ENCODE measurements at places on chromosomes 3 and 15. TPM values are rescaled to one million over a fixed set of nuclear protein-coding genes. Genes with fewer than 3 reads are reported as not detected.

DNA sequence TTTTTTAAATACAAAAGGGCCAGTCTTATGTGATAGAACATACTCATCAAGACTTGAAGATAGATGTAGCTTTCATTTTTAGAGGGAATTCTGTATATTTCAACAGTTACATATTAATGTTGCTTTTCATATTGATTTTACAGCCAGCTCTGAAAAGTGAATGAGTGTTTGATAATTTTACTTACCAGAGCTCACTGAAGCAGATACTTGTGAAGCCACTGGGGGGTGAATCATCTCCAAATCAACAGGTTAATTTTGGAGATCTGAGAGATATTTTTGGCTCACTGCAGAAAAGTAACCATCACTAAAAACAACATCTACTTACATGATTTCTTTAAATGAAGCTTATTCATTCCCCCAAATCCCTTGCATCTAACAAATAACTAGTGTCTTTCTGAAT, 24.7 kb downstream of the TNFAIP8L3 start:
- DNase-seq: no peak

The DZIP1L gene
- 37.5 TPM for total RNA-seq

The SLC51A gene
- total RNA-seq: 0.58 TPM

The SLC28A2 gene
- total RNA-seq: not detected

GRCh38 chr15:63246691-63247469, 30.5 kb upstream of the APH1B start:
- no peak for DNase-seq

DNA sequence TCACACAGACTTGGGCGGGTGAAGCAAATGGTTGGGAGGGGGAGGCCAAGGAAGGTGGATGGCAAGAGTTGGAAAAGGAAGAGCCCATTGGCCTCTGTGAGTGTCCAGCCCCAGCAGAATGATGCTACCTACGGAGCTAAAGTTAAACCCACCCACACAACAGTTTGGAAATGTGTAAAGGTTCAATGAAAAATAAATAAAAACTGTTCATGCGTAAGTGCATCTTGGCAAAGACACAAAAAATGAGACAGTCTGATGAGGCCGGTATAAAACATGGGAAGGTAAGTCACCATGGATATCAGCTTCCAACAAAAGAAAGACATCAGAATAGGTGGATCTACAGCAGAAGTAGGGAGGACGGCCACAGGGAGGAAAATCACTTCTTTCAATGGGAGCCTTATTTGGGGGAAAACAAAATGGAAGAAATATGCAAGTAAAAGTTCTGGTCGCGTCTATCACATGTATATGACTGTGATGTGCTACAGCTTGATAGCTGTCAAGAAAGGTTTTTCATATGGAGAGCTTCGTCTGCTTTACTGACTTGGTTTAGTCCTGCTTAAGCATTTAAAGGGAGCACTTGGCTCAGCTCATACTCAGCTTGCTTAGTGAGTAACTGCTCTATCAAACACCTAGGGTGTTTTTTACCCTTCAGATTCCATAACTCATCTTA, 82.8 kb downstream of the TIGIT start:
- DNase-seq: no peak

GRCh38 chr15:89198196-89198595, 23.2 kb downstream of the RLBP1 start:
- no peak for DNase-seq

DNA sequence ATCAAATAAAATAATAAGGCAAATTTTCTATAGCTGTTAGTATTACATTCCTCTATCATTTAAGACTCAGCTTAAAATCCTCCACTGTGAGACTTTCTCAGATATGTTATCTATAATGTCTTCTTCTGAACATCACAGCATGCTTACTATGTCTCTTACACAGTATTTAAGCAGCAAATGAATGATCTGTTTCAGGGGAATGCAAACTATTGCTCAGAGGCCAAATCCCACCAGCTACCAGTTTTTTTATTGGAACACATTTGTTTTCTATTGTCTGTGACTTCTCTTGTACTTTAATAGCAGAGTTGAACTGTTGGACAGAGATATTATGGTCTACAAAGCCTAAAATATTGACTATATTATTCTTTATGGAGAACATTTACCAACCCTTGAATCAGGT, 59.6 kb downstream of the C3orf38 start:
- DNase-seq: no peak

The PLSCR5 gene
- not detected for total RNA-seq

The PCOLCE2 gene
- 22.6 TPM for total RNA-seq

The KBTBD13 gene
- total RNA-seq: 0.27 TPM

The FOXB1 gene
- total RNA-seq: not detected

GRCh38 chr3:60855250-60855649, 396.0 kb downstream of the FHIT start:
- DNase-seq: no peak

DNA sequence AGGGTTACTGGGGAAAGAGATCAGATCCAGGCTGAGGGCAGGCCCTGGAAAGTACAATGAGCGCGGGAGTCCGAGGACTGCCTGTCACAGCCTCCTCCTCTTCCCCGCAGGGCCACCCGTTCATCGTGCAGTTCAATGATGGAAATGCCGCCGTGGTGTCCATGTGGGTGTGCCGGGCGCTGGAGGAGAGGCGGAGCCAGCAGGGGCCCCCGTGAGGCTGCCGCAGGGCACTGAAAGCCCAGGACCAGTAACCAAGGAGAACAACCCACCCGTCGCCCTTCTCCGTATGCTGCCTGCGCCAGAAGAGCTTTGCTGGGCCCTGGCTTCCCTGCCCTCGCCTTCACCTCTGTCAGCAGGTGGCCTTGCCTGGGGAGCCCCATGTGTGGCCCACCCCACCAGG, 18.8 kb upstream of the SKOR1 start:
- DNase-seq: peak; percentile 41

- no peak for DNase-seq
Observed at GRCh38 chr3:50290161-50290641, 2.0 kb downstream of the IFRD2 start.

DNA sequence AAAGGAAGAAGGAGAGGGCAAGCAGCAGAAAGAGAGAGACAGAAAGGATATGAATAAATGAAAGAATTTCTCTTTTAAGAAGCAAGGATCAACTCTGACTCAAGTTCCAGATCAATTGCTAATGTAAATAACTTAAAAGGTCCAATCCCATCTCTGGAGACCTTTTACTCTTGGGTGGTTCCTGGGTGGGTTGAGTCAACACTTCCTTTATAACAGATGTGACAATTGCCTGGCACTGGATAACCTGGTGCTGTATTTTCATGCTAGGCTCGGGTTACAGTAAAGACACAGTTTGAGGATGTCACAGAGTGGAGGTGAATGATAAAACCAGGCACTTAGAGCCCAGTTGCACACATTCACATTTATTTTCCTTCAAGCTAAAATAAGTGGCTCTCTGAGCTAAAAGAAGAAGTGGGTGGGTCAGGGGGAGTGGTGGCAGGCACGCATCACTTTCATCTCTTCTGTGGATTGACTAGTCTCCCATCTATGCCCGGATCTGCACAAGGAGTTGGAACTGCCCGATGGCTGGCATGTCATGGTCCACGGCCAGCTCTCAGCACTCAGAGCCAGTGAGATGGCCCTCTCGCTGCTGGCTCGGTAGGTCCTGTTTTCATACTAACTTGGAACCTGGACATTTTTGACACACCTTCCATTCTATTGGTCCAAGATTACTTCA, 465.8 kb downstream of the FOXP1 start:
- DNase-seq: no peak

DNA sequence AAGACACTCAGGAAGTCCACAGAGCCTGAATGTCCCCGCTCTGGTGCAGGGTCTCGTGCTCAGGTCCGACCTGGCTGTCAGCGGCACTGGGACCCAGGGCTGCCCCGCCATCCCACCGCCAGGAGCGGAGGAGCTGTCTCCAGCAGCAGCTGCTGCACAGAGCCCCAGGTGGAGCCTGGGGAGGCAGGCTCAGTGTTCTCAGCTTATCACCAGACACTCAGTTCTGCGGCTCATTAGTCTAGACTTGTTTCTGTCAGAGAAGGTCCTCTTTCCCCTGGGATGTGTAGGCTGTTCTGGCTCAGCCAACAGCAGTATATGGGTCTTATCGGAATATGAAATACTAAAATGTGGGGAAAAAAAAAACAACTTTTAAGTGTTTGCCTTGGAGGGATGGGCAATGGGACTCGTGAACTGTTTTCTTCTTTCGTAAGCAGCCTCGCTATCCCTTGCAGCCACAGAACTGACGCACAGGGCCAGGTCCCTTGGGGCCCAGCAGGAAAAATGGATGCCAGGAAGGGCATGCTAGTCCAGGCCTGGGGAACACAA, 75.9 kb downstream of the KLF13 start:
- DNase-seq: peak; percentile 72

The BFSP2 gene
- total RNA-seq: not detected

- no peak for DNase-seq
Observed at GRCh38 chr15:64003182-64003581, 43.1 kb downstream of the DAPK2 start.

- DNase-seq: no peak
Observed at GRCh38 chr3:115169808-115170207, 22.7 kb upstream of the ZBTB20 start.

The MINAR1 gene
- total RNA-seq: 0.98 TPM

The KLHDC8B gene
- 32.5 TPM for total RNA-seq

GRCh38 chr15:71082803-71083202, 32.5 kb upstream of the THSD4 start:
- DNase-seq: no peak

The STRC gene
- 0.89 TPM for total RNA-seq

DNA sequence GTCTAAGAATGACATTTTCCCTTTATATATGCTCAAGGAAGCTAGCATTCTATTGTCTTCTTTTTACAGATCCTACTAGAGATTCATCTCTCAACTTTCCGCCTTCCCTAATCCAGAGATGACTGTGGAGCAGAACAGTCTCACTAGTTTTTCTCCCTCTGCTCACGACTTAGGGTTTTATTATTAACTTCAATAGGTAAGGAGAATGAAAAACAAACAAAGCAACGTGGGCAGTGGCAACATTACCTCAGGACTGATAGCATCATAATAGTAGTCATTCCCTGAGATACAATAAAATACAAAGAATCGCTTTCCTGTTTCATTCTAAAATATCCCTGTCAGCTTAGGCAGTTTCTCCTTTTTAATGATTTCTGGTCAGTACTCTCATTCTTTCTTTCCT, 154.3 kb upstream of the PLAAT1 start:
- DNase-seq: no peak

GRCh38 chr3:64813326-64813725, 125.5 kb upstream of the ADAMTS9 start:
- no peak for DNase-seq

GRCh38 chr3:171397089-171397488, 63.1 kb downstream of the TNIK start:
- DNase-seq: no peak

DNA sequence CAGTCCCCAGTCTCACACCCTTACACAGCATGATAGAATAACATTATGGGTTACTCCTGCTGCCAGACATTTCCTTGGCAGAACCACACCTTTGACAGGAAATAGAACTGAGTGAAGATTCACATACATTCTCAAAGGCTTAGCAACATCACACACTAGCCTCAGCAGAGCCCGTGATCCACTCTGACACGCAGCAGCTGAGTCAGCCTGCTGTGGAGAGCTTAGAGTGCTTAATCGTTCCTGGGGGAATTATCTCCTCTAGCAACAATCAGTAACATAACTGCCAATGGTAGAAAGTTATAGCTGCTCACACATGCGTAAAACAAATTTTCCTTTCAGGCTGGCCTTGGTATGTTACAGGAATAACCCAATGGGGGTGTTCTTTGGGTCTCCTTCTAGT, 382.1 kb downstream of the GAP43 start:
- DNase-seq: peak; percentile 53

The MCF2L2 gene
- total RNA-seq: 2.6 TPM

- DNase-seq: no peak
Observed at GRCh38 chr15:51263116-51263515, 75.3 kb downstream of the CYP19A1 start.

The C3orf49 gene
- total RNA-seq: not detected

DNA sequence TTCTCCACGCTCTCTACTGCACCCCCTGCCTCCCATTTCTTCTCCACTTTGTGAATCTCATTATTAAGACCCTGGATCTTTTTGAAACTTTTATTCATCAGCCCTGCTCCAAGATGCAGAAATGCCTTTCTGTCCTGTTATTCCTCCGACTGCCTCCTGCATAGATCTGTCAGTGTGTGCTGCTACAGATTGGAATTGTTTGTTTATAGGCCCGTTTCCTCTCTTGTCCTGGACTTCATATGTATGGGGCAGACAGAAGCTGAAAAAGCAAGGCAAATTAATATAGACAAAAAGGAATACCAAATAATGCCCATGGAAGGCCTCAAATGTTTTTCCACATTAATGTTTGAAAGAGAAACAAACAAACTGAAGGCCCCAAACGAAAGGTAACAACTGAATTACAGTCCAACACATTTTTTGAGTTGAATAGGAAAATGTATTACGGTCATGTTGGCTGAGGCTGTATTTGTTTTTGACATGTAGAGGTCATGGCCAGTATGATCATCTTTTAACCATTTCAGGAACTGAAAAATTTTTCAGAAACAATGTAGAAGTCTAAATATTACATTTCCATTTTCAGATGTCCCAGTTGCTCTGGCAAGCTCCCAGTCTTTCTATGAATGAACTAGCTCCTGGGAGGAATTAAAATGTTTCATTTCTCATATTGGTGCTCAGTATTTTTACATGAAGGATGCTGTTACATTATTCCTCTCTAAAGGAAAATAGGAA, 8.8 kb downstream of the CHST2 start:
- DNase-seq: no peak

GRCh38 chr3:101690972-101691371, 4.5 kb upstream of the RPL24 start:
- DNase-seq: no peak

The RYR3 gene
- 18.5 TPM for total RNA-seq

- no peak for DNase-seq
Observed at GRCh38 chr3:78986416-78987101, 781.2 kb downstream of the ROBO1 start.

GRCh38 chr3:190265796-190266195, 56.5 kb downstream of the CLDN1 start:
- no peak for DNase-seq

DNA sequence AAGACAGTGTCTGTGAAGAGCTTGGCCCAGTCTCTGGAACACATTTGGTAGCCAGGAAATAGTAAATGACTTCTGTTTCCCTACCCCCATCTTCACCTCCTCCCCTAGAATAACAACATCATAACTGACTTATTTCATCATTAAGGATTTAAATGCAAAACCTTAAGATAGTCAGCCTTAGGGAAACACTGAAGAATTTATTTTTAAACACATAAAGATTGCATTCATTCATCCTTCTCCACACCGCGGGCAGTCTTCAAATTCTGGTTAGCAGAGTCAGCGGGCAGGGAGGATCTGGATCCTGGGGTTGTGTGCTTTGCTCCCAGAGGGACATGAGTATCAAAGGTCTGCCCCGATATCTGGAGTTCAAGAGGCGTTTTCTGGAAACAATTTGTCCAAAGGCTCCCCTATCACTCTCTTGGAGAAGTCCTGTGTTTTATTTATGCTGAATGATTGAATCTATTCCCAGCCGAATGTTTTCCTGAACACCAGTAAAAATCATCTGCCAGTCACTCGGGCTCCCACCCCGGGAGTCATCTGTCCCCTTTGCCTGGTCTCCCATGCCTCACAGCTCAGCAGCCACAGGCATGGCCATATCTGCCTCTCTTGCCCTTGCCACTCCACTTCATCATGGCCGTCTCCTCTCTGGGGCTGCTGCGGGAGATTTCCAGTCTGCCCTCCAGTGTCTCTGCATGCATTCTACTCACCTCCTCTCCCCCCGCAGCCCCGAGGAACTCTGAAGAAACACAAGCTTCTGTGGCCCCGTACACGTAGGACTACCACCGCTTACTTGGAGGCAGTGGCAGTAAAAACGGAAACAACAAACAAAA, 234.7 kb upstream of the CTDSPL start:
- DNase-seq: no peak

GRCh38 chr3:114147251-114147650, 31.6 kb downstream of the DRD3 start:
- DNase-seq: no peak

GRCh38 chr3:125051715-125052581, 3.8 kb downstream of the HEG1 start:
- DNase-seq: peak; percentile 68
